ENCODE measurements at places on chromosomes 16 and 17.

GRCh38 chr17:77817953-77818352 is 140.6 kb upstream of the TNRC6C start:
- DNase-seq: no peak

DNA sequence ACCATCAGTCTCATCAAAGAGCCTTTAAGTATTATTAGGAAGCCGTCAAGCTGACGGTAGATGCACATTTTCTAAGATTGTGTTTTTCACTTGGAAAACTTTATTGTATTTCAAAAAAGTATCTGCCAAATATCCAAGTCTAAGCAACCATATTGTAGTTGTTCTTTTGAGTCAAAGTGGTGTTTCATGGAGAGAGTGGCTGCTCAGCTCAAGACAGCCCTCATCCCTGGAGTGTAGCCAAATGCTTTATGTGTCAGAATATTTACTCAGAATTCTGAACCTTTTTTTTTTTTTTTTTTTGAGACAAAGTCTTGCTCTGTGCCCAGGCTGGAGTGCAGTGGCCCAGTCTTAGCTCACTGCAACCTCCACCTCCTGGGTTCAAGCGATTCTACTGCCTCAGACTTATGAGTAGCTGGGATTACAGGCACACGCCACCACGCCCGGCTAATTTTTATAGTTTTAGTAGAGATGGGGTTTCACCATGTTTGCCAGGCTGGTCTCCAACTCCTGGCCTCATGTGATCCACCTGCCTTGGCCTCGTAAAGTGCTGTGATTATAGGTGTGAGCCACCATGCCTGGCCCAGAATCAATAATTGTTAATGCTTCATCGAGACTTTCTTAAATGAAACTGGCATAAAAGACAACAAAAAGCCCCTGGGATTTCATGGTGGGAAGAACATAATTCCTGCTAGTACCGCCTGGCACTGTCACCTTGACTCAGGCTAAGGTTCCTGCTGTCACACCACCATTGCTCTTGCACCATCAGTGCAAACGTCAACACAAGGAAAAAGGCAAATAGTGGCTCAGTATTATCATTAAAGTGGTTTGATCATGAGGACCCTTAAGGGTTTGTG is 45.5 kb downstream of the PRKCA start:
- no peak for DNase-seq

- no peak for DNase-seq
These were observed 56.0 kb downstream of the WIPI1 start for GRCh38 chr17:68401288-68401687.

DNA sequence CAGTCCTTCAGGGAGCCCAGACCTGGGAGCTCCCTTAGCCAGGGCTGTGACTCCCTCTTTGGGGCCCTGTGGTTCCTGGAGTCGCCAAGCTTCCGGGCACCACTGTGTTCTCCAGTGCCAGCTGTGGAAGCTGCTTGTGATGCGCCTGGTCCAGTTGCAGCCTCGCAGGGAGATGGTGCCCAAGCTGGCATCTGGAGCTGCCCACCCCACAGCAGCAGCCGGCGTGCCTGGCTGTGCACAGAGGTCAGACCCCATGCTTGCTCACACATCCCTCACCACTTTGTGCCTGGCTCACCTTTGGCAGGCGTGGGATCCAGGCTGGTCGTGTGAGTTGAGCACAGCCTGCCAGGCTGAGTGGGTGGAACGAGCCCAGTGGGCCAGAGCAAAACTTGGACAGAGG is 18.2 kb downstream of the RHOT1 start:
- no peak for DNase-seq

- no peak for DNase-seq
These were observed 18.0 kb downstream of the HDAC5 start for GRCh38 chr17:44105483-44105882.

- DNase-seq: no peak
These were observed 46.5 kb downstream of the SSH2 start for GRCh38 chr17:29883497-29883896.

DNA sequence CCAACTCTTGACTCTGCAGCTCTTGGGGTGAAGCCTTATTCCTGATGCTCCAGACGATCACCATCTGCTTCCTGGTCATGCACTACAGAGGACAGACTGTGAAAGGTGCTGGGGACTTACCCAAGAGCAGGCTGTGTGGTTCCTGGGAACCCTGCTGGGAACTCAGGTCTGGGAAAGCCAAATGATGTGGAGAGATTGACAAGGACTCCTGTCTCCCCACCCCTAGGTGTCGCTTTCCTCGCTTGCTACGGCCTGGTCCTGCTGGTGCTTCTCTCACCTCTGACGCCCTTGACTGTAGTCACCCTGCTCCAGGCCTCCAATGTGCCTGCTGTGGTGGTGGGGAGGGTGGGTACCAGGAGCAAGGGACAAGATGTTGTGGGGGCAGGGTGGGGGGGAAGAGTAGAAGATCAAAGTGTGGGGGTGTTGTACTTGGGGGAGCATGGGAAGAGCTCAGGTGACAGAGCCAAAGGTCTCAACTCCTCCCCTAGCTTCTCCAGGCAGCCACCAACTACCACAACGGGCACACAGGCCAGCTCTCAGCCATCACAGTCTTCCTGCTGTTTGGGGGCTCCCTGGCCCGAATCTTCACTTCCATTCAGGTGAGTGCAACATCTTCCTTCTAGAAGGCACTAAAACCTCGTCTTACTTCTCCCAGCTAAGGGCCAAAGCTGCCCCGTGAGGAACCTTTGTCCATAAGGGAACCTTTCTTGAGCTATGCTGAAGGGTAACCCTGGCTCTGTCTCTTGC is 3.0 kb downstream of the SOX15 start:
- DNase-seq: no peak

GRCh38 chr17:9991796-9992195 is 86.7 kb upstream of the RCVRN start:
- DNase-seq: no peak

Data from GM13976 (cell line).